Common myeloid progenitor, CD34-positive (primary cell): ENCODE measurements at places on chromosomes 1 and 21.

DNA sequence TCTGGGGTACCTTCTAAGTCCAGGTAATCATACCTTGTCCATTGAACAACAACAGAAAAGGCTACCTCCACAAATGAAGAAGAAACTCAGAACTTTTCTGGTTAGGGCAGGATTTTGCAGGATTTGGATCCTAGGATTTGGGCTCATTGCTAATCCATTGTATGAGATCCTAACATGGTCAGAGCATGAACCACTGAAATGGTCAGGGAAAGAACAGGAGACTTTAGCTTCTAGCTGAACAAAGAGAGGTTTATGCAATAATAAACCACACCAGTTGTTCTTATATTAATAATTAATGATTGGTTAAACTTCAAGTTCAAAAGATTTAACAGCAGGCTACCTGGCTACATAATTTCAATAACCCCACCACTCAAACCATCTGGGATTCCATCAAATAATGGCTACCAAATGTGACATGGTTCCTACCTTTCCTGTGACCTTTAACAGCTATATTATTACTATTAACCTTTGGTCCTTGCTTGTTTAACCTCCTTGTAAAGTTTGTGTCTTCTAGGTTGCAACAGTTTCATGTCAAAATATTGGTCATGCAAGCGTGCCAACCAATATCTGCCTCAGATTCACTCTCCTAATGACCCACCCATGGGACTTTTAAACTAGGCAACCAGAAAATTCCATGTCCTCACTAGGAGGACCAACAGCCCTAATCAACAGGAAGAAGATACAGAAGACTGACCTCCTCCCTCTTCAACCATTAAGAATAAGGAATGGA, 60.6 kb upstream of the USH2A start:
- DNase-seq, result no peak

- DNase-seq, result no peak
Observed at GRCh38 chr1:36831186-36831810, 203.0 kb downstream of the GRIK3 start.

GRCh38 chr1:1228596-1229321, 3.0 kb downstream of the SDF4 start:
- DNase-seq, result no peak

DNA sequence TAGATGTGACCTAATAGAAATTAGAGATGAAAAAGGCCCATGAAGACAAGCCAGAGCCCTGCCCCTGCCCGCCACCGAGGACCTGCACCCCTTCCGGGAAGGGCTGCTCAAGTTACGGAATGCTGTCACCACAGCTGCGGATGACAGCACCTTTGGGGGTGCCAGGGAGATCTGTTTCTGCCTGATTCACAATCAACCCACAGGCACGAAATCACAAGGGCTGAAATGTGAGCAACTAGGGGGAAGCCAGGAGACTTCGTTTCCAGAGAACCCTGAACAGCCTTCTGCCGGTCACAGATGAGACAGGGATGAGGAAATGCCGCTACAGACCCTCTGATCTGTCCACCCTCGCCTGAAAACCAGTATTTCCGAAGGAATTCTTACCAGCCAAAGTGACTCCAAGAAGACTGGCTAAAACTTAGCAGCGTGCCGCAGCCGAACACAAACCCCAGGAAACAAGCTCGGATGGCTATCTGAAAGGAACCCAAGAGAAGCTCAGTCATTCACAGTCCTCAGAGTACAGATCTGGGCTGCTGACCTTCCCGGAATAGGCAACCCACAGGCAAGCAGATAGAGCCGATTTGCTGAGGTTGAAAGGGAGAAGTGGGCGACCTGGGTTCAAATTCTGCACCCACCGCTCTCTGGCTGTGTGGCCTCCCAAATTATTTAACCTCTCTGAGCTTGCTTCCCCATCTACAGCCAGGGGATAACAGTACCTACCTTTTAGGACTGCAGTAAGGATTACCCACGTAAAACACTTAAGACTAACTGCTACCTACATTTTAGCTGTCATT, 1.1 kb downstream of the ICMT start:
- DNase-seq, result no peak

DNA sequence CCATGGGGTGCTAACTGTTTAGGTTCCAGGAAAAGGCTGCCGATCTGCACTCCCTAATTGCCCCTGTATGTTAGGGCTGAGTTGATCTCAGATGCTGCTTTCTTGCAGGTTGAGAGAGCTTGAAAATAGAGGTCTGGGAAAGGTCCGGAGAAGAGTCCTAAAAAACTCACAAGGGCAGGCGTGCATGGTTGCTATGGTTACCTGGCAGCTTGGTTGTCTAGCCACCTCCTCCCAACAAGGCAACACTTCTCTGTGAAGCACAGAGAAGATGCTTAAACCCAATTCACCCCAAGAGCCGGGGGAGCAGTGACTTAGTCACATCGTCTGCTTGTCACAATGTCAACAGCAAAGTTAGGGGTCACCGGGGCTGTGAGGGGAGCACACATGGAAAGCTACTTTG, 31.0 kb upstream of the LRRC52 start:
- no peak for DNase-seq

DNA sequence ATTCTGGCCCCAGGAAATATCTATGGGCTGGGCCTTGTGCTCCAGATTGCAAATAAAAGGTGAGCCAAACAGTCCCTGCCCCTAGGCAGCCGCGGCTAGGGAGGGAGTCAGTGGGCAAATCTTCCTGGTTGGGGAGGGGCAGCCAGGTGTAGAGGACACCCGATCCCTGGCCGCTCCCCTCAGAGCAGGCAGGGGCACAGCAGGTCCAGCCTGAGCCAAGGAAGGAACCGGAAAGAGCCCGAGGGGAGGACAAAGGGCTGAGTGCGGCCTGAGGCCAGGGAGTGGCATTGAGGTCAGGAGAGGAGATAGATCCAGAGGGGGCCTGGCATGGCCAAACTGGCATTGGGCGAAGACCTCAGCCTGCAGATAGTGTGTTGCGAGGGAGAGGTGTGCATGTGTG, 36.6 kb upstream of the ARF1 start:
- no peak for DNase-seq

DNA sequence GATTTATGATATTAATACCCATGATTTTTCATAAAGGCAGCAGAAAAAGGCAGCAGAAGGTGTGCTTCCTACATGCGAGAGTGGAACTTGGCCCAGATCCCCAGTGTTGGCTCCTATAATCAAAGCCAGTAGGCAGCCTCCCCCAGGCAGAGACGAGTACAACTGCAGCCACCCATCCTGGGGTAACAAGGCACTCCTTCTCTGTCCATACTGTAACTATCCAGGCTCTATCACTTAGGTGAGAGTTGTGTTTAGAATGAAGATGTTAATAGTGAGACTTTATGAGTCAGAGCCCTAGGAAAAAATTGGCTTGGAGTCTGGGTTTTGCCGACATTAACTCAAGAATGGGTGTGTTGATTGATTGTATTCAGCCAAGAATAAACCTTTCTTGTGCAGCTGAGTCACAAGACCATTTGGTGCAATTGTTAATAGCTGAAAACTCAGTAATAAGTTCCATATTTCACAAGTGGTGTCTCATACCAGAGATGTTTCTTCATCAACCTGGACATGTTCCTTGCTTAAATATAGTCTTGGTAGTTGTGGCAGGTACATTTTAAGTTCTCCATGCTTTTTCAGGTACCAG, 322.3 kb downstream of the DUSP10 start:
- DNase-seq, result no peak
